Esophagus squamous epithelium (tissue), 5 donors: ENCODE measurements at places on chromosomes 11 and 22.

- no peak for DNase-seq
Observed at GRCh38 chr11:72231396-72232259, 7.1 kb downstream of the INPPL1 start.

GRCh38 chr11:26704249-26704648 lies 17.6 kb downstream of the SLC5A12 start:
- no peak for DNase-seq

- no peak for DNase-seq
Observed at GRCh38 chr11:71489311-71490043, 36.5 kb downstream of the NADSYN1 start.

- DNase-seq = no peak
Observed at GRCh38 chr11:76625472-76626186, 44.9 kb downstream of the LRRC32 start.

GRCh38 chr22:47474464-47474863 lies 712.0 kb downstream of the TBC1D22A start:
- DNase-seq = no peak

- DNase-seq = no peak
Observed at GRCh38 chr11:83682611-83682973, 396.4 kb upstream of the CCDC90B start.

DNA sequence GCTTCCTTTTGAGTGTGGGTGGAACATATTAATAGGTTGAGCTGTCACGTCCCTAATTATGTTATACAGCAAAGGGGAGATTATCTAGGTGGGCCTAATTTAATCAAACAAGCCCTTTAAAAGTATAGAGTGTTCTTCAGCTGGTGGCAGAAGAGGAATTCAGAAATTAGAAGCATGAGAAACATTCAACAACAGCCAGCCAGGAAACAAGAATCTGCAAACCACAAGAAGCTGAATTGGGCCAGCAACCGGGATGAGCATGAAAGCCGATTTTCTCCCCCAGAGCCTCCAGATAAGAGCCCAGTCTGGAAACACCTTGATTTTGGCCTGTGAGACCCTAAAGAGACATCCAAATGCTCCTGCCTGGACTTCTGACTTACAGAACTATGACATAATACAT lies 105.8 kb upstream of the LDLRAD3 start:
- DNase-seq = no peak

- no peak for DNase-seq
Observed at GRCh38 chr11:13433437-13433836, 29.6 kb downstream of the BTBD10 start.

- no peak for DNase-seq
Observed at GRCh38 chr11:120482149-120482548, 29.4 kb upstream of the GRIK4 start.

DNA sequence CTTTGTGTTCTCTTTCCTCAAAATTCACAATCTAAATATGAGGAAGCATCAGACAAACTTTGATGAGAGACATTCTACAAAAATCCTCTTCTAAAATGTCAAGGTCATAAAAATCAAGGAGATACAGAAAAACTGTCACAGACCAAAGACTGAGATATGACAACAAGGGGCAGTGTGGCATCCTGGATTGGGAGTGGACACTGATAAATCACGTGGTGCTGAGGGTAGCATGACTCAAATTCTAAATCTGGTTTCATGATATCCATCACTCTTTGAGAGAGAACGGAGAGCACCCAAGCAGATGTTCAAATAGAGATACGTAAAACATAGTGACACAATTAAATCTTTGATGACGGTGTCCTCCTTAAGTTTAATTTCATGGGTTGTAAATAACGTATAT lies 13.0 kb upstream of the CARD18 start:
- no peak for DNase-seq

- no peak for DNase-seq
Observed at GRCh38 chr11:1511937-1512496, 25.4 kb upstream of the MOB2 start.

DNA sequence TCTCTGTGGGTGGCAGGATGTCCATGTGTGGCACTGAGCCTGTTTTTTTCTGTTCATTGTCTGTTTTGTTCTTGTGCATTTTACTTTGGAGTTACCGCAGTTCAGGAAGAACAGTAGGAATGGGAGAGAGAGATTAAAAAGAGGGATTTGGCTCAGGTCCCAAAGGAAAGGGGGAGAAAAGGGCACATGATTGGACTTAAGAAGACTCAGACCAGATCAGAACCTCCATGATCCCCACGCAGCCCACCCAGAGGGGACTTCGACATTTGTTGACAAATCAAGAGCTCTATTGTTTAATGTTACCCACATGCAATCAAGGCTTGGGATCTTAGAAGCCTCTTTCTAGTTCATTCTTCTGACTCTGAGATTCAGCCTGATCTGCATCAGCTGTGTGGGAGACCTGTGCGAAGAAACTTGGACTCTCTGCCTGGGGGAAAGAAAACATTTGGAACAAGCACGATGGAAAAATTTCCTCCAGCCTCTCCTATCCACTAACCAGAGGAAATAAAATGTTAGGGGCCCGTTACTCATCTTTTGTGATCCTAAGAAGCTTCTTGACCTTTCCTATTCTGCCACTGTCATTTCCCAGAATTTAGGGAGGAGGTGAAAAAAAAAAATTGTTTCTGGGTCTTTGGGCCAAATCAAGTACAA lies 119.2 kb downstream of the SPON1 start:
- DNase-seq = no peak

DNA sequence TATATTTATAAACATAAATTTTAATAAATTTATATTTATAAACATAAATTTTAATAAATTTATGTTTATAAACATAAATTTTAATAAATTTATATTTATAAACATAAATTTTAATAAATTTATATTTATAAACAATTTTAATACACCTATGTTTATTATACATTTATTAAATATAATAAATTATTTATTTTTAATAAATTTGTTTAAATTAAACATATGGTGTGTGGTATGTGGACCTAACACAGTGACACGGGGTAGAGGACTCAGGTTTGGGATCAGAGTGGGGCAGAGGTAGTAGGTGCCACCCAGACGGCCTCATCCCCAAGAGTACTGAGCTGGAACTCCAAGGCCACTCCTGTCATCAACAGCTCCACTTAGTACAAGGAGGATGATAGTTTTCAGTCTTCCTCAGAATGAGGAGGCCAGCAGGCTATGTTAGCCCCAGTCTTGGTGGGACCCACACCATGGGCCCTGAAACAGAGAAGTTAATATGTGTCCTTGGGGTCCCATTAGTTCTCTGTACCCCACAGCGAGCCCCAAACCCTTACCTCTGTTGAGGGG lies 46.7 kb upstream of the BID start:
- DNase-seq = no peak

- DNase-seq = no peak
Observed at GRCh38 chr11:64025205-64025604, 10.5 kb upstream of the FLRT1 start.

- DNase-seq = no peak
Observed at GRCh38 chr11:3707176-3707575, 36.0 kb upstream of the CHRNA10 start.

DNA sequence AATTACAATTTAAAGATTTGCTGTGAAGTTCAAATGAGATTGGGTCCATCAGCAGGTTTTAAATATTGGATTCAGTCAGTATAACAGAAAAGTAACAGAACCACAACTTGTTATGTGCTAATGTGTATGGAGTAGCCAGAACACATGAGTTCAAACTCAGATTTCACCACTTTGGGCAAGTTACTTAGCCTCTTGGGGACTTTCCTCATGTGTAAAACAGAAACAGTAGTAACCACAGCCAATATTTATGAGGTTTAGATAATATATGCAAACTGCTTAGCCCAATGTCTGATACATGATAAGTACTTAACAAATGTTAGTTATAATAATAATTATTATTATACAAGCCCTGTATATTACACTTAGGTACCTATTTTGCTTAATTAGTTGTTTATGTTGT lies 21.8 kb upstream of the SLC5A12 start:
- no peak for DNase-seq

DNA sequence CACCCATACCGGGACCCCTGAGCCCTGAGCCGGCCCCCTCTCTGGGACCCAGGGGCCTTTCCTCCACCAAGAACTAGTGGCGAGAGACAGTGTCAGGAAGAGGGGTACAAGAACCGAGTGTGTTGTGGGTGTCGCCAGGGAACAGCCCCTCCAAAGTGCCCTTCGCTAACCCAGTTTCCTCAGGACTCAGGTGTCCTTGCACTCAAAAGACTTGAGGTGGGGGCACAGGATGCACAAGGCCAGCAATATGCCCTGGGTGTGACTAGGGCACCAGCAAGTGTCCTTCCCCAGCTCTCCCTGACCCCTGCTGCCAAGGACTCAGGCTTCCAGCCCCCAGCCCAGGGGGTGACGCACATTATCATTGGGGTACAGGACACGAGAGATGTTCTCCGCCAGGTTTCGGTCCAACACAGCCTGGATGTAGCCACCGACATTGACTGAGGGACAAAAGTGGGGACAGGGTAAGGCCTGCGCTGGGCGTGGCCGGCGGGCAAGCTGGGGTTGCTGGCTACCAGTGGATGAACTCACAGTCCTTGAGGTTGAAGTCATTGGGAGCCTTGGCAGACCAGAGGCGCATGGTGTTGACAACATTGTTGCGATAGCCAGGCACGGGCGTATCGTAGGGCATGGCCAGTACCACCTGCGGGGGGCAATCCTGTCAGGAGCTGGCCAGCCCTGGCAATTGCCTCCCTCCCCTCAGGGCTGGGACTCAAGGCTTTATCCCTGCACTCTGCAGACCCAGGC lies 4.7 kb downstream of the PYGM start:
- no peak for DNase-seq

DNA sequence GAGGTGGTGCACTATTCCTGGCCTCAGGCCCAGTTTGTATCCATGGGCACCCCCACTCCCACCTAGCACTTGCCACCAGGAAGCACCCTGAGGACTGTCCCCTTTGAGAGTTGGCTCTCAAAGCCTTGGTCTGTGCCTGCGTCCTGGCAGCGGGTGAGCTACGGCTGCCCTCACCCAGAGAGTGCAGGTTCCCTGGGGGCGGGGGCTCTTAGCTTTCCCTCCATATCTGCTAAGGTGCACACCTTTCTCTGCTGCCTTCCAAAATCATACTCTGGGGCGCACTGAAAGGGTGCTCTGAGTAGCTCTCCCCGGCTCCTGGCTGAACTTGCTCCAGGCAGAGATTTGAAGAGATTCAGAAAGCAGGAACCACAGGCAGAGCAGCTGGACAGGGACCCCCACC lies 7.1 kb downstream of the KCNQ1 start:
- DNase-seq = no peak

DNA sequence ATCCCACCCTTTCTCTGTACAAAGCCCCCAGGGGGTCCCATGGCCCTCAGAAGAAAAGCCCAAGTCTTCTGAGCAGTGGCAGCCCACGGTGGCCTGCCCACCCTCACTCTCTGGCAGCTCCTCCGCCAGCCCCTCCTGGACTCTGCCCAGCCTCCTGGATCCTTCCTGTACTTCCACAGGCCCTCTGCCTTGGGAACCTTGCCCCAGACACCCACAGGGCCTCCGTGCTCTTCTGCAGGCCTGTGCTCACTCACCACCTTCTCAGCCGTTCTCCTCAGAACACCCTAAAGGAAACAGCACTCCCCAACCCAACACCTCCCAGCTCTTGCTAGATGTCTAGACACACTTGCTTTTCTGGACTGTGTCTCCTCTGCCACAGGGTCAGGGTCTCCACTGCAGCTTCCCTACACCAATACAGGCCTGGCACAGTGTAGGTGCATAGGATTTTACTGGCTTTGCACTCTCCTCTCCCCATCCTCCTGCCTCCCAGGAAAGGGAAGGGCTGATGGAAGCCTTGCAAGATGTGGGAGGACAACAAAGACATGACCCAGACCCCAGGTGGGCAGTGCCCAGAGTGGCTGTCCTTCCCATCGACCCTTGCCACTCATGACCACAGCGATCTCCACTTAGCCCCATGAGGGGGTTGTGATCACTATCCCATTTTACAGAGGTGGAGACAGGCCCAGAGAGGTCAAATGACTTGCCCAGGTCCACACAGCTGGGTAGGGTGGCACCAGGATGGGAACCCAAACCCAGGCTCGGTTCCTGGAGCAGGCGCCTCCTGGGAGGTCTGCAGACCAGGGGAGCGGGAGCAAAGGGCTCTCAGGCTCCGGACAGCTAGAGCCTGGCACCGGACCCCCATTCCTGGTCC lies 2.0 kb downstream of the SCARF2 start:
- no peak for DNase-seq

GRCh38 chr11:130237282-130238006 lies 77.3 kb downstream of the ZBTB44 start:
- DNase-seq = no peak

GRCh38 chr22:49670456-49671330 lies 157.0 kb downstream of the BRD1 start:
- no peak for DNase-seq

- DNase-seq = no peak
Observed at GRCh38 chr11:75320046-75320618, 31.3 kb downstream of the ARRB1 start.

DNA sequence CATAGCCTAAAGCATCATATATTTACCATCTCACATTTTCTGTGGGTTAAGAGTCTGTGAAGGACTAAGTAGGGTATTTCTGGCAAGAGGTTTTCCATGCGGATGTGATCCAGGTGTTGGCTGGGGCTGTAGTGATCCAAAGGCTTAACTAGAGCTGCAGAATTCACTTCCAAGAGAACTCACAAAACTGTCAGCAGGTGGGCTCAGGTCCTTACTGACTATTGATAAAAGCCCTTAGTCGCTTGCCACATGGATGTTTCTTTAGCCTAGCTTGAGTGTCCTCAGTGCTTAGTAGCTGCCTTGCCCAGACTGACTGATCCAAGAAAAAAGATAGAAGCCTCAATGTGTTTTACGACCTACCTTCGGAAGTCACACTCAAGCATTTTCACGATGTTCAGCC lies 250.8 kb downstream of the CNTN5 start:
- DNase-seq = no peak

DNA sequence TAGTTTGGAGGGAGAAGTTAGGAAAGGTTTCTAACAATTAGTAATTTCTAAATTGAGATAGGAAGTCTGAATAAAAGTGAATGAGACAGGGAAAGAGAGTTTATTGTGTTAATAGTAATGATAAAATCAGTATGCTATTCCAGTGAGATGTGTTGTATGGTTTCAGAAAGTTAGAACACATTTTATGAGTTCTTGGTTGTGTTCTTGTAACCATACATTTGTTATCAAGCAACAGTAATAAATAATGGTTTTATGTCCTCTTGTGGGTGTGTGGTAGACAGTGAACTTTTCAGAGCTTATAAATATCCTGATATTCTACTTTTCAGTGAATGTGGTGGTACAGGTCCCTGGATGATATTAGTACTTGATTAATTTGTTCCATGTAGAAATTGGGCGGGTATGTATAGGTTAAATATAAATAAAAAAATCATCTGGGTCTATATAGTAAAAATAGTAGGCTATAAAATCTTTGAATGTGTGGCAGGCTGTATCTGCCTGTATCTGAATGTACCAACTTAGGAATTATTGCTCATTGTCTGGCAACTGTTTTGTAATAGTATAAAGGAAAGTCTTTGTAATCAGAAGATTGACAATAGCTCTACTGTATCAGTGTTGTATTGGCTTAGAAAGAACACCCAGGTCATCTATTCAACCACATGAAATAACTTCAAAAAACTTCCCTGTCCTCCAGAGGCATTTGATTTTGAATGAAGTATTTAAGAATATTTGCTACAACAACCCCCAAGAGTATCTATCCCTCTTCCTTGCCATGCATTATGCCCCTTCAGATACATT lies 54.8 kb downstream of the UVRAG start:
- no peak for DNase-seq
